Activated CD8-positive, alpha-beta memory T cell treated with anti-CD3 and anti-CD28 coated beads for 4 hours (primary cell): ENCODE measurements at places on chromosomes 11 and 22.

DNA sequence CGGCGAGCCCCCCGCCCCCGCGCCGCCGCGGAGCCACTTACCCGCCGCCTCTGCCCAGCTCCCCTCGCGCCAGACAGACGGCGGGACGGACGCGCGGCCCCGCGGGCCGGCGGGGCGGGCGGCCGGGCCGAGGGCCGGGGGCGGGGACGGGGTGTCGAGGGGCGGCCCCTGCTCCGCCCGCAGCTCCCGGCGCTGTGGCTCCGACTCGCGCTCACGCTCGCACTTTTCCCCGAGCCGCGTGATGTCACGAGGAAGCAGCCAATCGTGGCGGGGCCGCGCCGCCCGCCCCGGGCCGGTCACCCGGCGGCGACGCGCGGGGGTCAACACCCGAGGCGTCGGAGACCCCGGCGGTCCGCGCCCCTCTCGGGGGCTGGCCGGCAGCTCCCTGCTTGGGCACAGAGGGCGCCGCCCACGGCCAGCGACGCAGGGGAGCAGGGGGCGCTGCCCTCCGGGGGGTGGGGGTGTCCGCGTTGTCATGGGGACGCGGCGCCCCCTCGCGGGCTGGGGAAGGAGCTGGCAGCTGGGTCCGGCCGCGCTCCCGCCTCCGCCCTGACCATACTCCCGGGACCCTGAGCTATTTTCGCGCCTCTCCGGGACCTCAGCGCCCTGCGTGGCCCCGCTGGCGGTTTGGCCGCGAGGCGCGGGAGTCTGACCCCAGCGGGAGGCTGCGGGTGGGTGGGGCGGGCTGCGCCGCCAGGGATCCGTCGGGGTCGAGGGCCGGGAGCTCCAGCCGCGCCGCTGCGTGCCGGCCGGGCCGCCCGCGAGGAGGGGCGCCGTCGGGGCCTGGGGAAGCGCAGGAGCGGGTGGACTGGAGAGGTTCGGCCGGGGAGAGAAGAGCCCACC lies at the start of gene CHRM4:
Gene CHRM4 (minus strand): TSS at position 199 of the 843 bp plus-strand sequence. CDS start 5,219 bp downstream, outside the sequence.
- no peak for DNase-seq

DNA sequence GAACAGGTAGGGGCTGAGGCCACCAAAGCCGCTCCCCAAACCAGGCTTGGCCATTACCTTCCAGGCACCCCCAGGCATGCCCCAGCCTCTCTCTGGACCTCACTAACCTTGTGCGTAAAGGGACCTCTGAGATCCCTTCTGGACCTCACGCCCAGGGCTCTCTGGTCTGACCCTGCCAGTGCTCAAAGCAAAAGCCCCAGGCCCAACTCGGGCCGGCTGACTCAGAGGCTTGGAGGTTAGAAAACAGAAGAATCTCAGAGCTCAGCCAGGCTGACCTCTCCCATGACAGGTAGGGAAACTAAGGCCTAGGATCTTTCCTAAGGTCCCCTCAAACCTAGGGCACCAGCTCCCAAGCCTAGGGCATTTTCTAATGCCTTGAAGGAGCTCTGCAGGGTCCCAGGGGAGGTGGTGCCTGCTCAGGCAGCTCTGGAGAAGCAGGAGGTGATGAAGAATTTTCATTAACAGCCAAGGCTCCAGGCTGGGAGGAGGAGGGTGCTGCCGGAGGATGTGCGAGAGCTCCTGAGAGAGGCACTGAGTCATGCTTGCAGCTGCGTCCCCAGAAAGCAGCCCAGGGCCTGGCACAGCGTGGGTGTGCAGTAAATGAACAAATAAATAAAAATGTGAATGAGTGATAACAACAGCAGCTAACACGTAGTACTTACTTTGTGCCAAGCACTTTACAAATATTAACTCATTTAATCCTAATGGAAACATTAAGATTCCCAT lies 25.6 kb downstream of the ARRB1 start:
- no peak for DNase-seq

DNA sequence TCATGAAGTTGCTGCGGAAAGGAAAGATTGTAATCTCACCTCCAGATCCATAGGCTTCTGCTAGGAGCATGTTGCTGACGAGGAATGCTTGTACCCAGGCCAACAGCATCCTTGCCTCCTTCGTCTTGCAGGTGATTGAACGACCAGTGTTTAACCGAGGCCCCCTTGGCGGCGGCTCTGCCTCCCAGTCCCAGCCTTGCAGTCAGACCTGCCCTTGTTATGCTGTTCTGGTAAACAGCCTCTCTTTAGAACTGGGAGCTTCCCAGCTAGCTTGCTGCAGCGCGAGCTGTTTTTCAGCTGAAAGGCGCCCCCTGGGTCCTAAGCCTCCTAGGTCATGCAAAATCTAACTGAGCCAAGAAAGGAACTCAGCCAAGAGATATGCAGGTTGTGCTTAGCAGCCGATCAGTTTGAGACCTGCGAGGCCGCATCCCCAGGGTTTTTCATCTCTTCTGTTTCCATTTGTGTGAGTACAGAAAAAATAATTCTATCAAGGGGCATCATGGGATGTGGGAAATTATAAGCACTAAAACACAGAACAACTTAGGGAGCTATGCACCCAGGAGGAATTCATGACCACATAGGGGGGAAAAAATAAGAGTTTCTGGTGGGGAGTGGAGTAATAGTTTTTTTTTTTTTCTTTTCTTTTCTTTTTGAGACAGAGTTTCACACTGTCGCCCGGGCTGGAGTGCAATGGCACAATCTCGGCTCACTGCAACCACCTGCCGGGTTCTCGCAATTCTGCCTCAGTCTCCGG lies at the start of gene PIK3IP1:
Gene PIK3IP1 (minus strand): TSS at position 253 of the 754 bp plus-strand sequence. CDS start 144 bp downstream, at position 109.
- peak; percentile 78 for DNase-seq

DNA sequence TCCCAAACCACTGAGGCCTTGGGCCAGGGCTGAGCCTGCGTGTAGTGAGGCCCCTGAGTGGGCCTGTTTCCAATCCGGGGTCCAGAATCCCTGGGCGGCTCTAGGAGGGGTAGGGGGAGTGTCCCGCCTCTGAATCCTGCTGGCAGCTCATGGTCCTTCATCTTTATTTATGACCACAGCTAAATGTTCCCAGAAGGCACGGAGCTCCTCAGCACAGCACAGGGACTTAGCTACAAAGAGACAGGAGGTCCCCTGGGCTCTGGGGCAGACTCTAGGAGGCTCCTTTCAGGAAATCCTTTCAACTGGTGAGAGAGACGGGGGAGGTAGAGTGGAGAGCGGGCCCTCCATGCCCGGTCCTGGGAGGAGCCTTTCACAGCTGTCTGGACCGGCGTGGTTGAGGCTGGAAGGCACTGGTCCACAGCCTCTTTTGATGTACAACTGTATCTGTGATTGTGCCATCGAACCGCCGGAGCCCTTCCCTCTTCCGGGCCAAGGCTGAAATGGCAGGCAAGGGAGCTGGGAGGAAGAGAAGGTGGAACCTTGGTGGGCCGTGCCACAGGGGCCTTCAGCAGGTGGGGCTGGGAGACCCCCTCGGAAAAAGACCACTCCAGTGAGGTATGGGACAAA lies 46.8 kb downstream of the SCUBE1 start:
- no peak for DNase-seq
